ENCODE measurements at places on chromosomes 2 and 18.

DNA sequence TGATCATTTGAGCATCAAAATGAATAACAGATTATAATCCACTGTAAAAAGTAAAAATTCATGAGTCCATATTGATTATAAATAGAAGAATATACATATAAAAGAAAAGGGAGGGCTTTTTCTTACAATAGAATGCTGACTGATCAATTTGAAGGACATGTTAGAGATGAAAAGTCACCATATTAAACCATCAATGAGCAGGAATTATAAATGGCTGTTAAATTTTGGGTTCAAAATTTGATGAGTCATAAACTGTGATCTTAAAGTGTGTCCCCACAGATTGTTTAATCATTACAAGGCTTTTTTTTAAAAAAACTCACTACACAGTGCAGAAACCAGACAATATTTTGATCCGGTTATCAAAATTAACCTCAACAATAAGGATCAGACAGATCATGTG lies 434.5 kb downstream of the BCL11A start:
- DNase-seq, result no peak

- DNase-seq, result peak; percentile 32
Measured at GRCh38 chr18:62982600-62983251, 267.4 kb downstream of the PHLPP1 start.

DNA sequence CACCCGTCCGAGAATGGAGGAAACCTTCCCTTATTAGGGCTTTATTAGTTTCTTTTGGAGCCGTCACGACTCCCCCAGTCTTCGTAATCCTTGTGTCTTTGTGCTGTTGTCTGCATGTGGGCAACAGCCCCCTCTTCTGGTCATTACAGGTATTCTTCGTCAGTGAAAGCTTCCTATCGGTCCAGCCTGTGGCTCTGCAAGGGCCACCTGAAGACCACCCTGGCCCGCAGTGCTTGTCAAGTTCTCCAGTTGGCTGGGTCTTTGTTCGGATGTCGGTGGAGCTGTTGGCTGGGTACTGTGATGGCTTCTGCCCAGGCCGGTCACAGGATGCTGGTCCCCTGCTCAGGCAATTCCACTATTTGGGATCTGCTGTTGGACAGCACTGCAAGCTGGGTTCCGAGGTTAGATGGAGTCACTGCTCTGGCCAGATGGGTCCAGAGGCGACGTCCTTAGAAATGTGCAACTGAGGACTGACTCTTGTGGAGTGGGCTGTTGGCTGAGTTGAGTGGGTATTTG lies 19.2 kb downstream of the E2F6 start:
- peak; percentile 16 for DNase-seq

- DNase-seq, result no peak
Measured at GRCh38 chr18:50360611-50361010, 14.2 kb upstream of the SKA1 start.

GRCh38 chr18:61734396-61734795 lies 158.4 kb downstream of the RNF152 start:
- no peak for DNase-seq

DNA sequence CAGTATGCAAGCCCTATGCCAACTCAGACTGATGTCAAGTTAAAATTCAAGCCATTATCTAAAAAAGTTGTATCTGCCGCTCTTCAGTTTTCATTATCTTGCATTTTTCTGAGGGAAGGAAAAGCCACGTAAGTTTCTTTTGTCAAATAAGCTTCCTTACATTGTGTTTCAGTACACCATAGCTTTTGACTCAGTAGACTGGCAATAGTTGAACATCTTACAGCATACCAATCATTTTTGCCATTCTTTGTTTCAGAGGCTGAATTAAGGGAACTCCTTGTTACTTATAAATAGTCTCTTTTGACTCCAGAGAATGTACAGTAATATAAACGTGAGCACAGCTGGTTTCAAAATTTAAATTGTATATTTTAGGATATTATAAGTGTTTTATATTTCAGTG lies 120.6 kb downstream of the EHBP1 start:
- no peak for DNase-seq

- DNase-seq, result no peak
Measured at GRCh38 chr18:58635891-58636290, 7.0 kb upstream of the ALPK2 start.

DNA sequence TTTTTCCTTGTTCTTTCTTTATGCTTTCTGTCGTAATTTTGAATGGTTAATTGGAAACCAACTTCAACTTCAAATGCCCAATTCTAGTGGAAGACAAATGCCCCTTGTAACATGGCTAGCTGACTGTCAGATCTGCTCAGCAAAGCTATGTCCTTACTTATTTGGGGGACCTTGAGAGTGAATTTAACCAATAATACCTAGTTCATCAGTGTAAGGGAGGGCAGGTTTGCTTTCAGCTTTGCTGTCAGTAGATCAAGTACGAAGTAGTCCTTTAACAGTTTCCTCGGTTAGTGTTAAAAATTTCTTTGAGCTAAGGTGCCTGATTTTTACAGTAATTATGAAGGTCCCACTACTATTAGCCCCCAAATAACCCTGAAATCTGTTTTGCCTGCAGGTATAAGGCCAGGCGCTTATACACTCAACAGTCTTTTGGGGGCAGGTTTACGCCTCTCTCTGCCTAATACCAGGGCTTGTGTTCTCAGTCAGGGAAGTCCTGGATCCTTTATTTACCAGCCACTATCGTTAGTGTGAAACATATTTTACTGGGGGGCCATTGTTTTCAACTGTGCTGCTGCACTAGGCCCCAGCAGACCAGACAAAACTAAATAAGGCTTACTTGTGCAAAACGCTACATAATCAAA lies 165.1 kb upstream of the KCNJ3 start:
- DNase-seq, result no peak

GRCh38 chr2:238714038-238714528 lies 133.8 kb upstream of the TWIST2 start:
- no peak for DNase-seq

GRCh38 chr18:23498877-23499276 lies 4.4 kb upstream of the RMC1 start:
- peak; percentile 73 for DNase-seq

GRCh38 chr2:41859615-41860514 lies 188.0 kb upstream of the PKDCC start:
- DNase-seq, result no peak

- no peak for DNase-seq
Measured at GRCh38 chr2:163859951-163860350, 124.1 kb upstream of the FIGN start.

GRCh38 chr18:52069201-52069600 lies 270.8 kb upstream of the DCC start:
- DNase-seq, result no peak

GRCh38 chr2:49035481-49035880 lies 118.8 kb downstream of the FSHR start:
- DNase-seq, result no peak

- DNase-seq, result no peak
Measured at GRCh38 chr18:57447154-57447621, 12.0 kb downstream of the ONECUT2 start.

- DNase-seq, result no peak
Measured at GRCh38 chr18:46297621-46298020, 193.4 kb downstream of the HAUS1 start.

- no peak for DNase-seq
Measured at GRCh38 chr2:230600285-230600684, 112.4 kb upstream of the CAB39 start.

- DNase-seq, result no peak
Measured at GRCh38 chr2:218024871-218025270, 22.1 kb upstream of the TNS1 start.

DNA sequence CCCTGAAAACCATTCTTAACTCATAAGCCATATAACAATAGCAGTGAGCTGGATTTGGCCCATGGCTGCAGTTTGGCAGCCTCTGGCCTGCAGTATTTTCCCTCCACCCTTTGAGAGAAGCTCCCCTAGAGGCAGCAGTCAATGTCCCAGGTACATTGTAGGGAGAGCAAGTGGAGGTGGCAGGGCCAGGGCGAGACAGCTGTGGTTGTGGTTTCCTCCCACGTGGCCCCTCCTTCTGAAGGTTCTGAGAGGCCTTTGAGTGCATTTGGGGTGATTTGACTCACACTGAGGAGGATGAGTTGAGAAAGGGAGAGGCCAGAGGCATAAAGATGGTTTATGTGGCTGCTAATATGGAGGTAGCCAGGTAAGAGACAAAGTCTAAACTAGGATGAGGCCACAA lies 45.5 kb upstream of the LDAH start:
- DNase-seq, result peak; percentile 70

DNA sequence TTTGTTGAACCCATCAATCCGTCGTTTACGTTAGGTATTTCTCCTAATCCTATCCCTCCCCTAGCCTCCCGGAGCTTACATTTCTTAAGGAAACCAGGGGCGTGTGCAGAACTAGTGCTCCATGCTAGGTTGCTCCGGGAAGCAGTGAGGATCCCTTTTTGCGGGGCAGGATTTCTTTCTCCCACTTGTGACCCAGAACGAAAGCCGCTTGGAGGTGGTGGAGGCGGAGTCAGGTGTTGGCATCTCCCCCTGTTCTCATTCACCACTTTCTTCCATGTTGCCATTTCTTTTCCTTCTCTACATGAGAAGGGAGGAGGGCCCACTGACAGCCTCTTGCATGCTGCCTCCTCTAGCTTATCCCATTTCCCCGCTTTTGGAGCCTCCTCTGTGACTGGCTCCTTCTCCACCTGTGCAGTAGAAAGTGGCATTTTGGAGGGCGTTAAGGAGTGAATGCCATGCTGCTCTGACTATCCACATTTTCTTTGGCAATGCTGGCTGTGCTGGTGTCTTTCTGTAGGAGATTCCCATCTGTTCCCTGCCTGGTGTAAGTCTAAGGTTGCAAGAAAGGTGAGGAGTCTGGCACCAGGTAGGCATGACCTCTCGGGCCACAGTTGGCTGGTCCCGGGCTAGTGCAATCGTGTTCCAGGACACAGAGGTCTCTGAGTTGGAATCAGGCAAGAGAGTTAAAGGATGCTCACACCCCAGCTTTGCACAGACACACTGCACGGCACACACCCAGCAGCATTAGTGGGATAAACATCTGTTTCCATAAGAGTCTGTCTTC lies 89.5 kb downstream of the ACKR3 start:
- DNase-seq, result no peak

- no peak for DNase-seq
Measured at GRCh38 chr18:63736876-63737275, 34.1 kb downstream of the SERPINB11 start.

- no peak for DNase-seq
Measured at GRCh38 chr2:75728614-75729419, 18.1 kb upstream of the GCFC2 start.

GRCh38 chr18:39701055-39701783 lies 2135.6 kb upstream of the CELF4 start:
- no peak for DNase-seq

- DNase-seq, result no peak
Measured at GRCh38 chr2:51528156-51528555, 496.2 kb upstream of the NRXN1 start.

DNA sequence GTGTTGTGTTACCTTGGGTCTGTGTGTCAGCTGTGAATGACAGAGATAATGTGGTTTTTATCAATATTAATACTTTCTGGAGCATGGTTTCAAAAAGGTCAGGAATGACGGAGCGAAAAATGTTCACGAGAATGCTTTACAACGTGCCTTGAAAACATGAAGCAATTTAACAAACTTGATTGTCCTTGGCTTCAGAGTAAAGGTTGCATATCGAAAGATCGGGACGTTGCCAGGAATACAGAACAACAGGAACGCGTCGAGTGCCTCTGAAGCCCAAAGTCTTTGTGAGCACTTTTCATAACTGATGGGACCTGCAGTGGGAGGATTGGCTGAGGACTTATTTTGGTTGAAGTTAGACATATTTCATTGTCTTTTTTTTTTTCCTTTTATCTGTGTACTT lies 206.1 kb downstream of the ZNF407 start:
- no peak for DNase-seq

DNA sequence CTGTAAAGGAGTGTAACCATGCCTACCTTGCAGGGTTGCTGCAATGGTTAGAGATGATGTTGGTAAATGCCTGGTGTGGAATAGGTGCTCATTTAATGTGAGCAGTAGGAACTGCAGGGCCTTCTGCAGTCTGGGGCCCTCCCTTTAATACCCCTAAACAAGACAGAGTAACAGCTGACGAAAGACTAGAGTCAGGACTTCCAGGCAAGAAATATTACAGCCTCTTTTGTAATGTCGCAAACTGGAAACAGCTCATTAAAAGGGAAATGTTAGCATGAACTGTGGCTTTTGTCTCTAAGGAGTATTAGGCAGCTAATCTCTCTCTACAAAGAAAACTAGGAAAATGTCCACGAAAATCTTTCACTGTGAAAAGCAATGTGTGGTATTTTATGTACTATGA lies 26.0 kb downstream of the MARCO start:
- no peak for DNase-seq

DNA sequence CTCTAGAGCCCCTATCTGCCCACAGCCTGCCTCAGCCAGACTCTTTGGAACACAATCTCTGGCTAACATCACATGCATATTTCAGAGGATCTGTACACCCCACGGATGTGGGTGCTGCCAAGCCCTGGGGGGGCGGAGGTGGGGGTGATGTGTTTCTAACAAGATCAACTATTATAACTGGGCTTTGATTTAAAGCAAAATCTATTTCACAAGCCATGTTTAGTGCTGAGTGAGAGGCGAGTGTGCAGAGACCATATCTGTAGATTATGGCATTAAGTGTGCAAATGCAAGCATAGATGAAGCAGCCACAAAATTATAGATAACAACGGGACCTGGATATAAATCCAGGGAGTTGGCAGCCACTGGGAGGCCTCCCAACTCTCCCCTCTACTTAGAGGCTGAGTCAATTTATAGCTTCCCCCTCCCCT lies 135.8 kb upstream of the SMAD2 start:
- no peak for DNase-seq

DNA sequence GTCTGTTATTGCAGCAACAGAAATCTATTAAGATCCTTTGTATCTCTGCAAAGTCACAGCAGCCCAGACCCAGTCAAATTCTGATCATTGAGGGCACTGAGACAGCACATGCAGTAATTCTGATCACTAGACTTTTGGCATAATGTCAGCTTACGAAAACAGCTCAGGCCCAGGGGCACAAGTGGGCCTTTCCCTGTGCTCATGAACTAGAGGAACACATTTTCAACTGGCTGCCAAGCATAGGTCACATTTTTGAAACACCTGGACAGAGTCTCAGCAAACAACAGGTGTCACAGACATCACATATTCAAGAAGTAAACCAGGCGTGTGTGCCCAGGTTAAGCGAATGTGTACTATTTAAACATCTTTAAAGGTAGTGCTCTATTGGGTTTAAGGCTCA lies 13.7 kb downstream of the DOCK10 start:
- DNase-seq, result no peak

- DNase-seq, result no peak
Measured at GRCh38 chr18:37975446-37975845, 409.8 kb upstream of the CELF4 start.

- no peak for DNase-seq
Measured at GRCh38 chr2:234747032-234747431, 204.8 kb upstream of the SH3BP4 start.

DNA sequence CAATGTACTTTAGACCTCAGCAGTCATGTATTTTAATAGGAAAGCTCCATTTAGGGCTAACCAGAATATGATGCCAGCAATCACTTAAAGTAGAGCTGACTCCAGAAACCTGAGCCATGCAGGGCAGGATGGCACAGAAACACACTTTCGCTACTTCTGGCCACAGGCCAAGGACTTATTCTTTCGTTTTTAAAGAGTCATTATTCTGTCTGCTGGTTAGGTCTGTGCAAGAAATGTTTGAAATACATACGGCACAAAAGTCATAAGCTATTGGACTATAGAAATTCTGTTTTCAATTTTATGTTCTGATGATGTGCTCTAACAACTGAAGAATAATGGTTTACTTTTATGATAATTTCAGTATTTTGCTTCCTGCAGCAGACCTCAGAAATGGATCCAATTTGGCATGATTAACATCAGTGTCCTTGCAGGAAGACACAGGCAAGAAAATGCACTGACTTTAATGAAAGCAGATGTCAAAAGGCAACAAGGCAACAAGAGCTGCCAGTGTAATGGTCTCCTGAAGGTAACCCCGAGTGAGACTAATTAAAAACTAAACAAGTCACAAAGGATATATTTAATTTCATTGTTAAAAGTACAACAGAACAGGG lies 114.4 kb upstream of the CHRNA1 start:
- no peak for DNase-seq

Measured in stimulated activated CD4-positive, alpha-beta T cell treated with anti-CD3 and anti-CD28 coated beads, Interleukin-12 subunit alpha, Interleukin-12 subunit beta, amount 100 ng/mL, for 48 hours (primary cell).